Naive thymus-derived CD8-positive, alpha-beta T cell (primary cell): ENCODE measurements at places on chromosomes 2 and 18. TPM values are rescaled to one million over a fixed set of nuclear protein-coding genes. Genes with fewer than 3 reads are reported as not detected.

COL6A3 gene
- 3.5 TPM for total RNA-seq

ASB1 gene
- 53.3 TPM for total RNA-seq

CCDC138 gene
- total RNA-seq = 8.5 TPM

DNA sequence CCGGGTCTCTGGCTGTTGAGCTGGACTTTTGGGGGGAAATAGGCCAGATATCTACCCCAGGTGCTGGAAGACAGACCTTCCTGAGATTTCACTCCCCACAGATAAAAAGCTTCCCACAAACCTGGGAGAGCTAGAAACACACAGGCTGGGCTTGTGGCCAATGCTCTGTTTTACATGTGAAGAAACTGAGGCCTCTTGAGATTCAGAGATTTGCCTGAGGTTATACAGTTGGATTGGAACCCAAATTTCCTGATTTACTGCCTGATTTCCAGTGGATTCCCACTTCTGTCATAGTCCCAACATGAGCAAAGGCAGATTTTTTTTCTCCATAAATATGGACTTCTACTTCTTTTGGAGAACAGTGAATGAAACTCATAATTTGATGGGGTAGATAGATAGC lies 360.2 kb downstream of the SETBP1 start:
- H3K4me3 ChIP-seq = no peak overlapping the region
- no peaks in the 10 kb centered on the region for H3K36me3 ChIP-seq
- H3K27me3 ChIP-seq = no peaks in the 10 kb centered on the region
- no peak for DNase-seq
- no peak overlapping the region for H3K27ac ChIP-seq
